Stimulated activated CD8-positive, alpha-beta memory T cell treated with anti-CD3 and anti-CD28 coated beads, Interleukin-12 subunit alpha, Interleukin-12 subunit beta, amount 100 ng/mL, for 4 hours (primary cell): ENCODE measurements at places on chromosomes 7 and 10.

- DNase-seq: no peak
Measured at GRCh38 chr7:27111042-27111750, 8.7 kb upstream of the HOXA2 start.

DNA sequence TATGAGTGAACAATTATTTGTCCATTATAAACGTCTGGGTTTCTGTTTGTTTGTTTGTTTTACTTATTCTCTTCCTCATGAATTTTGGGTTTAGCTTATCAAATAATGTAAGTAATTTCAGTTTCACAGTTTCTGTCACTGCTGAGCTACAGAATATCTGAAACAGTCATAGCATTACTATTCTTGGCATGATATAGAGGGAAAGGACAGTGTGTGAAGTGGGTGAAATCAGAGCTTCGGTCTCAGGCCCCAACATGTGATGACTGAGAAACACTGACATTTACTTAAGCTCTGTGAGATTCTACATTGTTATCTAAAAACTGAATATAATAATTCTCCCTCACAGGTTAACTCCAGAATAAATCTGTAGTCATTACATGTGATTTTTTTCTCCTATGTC lies 8.8 kb upstream of the OR6V1 start:
- DNase-seq: no peak

DNA sequence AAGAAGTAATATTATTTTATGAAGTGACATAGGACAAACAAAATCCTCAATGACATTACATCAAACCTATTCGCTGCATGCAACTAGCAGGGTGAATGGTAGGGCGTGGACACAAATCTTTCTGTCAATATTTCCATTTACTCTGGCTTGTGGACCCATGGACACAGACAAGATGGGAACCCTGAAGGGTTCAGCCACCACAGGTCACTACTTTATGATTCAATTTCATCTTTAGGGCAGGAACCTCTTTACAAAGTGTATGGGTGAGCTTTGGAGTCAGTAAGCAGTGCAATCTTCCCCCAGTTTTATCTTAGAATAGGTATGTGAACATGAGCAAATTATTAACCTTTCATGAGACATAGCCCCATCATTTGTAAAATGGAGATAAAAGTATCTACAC lies 982.4 kb upstream of the LRRTM3 start:
- DNase-seq: no peak

DNA sequence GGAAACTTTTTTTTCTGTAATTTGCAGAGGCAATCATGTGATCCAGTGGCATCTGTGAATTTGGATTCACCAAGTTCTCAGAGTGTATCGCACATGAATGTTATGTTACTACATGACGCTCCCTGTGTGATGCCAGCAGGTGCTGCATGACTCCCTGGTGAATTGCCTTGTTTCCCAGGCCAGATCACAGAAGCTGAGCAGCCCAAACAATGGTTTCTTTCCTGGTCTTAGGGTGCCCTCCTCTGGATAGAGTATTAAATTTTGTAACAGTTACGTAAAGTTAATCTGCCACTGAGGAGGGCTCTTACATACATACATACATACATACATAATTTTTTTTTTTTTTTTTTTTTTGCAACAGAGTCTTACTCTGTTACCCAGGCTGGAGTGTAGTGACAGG lies 3.6 kb downstream of the ZSCAN21 start:
- DNase-seq: no peak

GRCh38 chr10:70715853-70716795 lies 43.8 kb downstream of the ADAMTS14 start:
- DNase-seq: no peak

- DNase-seq: no peak
Measured at GRCh38 chr10:5002013-5002727, 1.5 kb downstream of the AKR1C2 start.

DNA sequence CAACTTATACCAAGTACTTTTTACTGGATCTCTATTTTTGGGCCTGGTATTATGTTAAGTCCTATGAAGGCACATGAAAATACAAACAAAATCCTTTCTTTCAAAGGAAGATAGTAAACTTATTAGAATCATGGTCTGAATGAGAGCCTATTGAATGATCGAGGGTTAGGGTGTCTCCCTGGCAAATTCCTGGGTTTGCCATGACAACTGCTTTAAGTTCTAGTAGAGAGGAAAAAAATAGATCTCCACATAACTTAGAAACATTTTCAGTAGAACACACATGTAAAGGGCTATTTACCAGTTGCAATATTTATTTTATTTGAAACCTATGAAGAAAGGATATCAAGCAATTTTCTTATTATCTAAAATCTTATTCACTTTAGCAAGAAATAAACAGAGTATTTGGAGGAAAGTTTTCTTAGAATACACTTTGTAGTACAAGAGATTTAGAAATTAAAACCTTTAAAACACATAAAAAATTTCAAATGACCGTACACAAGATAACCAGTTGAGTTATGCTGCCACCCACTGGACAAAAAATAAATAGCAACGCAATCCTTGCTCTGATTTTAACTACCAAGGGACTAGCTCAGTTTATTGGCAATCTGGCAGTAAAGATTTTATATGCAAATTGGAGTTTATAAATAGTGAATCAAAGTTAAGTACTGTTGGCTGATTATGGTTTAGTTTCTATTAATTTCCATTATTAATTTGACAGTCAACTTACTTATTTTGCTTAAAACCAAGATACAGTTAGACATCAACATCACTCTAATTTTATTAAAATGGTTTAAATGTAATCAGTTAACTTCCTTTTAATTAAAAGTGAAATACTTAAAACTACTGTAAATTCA lies 33.9 kb downstream of the CACUL1 start:
- no peak for DNase-seq

GRCh38 chr10:118729641-118730258 lies 25.0 kb downstream of the CACUL1 start:
- no peak for DNase-seq

GRCh38 chr10:34185998-34186397 lies 629.1 kb downstream of the PARD3 start:
- no peak for DNase-seq

DNA sequence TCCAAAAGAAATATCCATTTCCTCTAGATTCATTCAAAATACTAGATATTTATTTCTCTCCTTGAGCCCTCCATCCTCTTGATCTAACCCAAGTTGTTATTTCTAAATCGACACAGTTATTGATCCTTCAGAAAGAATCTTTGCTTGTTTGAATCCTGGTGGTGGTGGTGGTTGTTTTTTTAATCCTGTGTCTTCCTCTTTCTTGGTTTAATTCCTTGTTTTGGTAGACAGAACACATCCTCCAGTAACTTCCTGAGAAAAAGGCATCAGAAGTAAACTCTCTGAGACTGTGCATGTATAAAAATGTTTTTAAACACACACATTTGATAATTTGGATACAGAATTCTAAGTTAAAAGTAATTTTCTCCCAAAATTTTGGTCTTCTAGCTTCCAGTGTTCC lies 49.9 kb downstream of the SIRT1 start:
- DNase-seq: no peak

GRCh38 chr7:111987115-111987826 lies 218.9 kb downstream of the DOCK4 start:
- no peak for DNase-seq

GRCh38 chr7:130917669-130918128 lies 183.7 kb upstream of the KLF14 start:
- no peak for DNase-seq

GRCh38 chr10:101646364-101646763 lies 48.6 kb downstream of the FBXW4 start:
- no peak for DNase-seq

DNA sequence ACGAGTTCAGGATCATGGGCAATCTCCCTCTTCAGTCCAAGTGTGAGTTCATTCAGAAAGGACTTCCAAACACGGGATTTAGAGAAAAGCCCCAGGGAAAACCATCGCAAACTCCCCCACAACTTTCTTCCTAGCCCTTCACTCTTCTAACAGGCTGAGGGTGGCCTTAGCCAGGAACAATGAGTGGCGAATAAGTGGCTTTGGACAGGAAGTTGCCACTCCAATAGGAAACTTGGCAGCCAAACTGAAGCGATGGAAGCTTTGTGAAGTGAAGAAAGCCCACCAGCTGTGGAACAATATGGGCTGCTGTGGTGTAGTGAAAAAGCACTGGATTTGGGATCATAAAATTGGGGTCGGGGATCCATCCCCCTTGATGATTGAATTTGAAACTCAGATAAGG lies 193.2 kb downstream of the TEX36 start:
- DNase-seq: no peak

GRCh38 chr10:73408978-73409521 lies 4.8 kb downstream of the ANXA7 start:
- no peak for DNase-seq

DNA sequence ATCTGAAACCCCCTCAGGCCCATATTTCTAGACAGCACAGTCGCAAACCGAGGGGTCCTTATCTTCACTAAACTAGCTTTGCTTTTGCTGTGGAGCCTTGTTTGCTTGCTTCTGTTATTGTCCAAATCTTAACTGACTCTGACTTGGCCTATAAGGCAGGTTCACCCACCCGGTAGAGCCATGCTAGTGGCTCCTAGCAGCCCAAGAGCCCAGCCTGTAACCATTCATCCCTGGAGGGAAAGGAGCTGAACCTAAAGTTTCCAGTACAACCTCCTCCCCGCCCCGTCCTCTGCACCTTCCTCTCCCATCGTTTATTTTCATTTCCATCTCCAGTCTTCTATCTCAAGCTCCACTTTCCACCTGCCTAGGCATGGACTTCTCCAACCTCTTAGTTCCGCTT lies 345.7 kb downstream of the PTPRN2 start:
- no peak for DNase-seq
